ENCODE measurements at places on chromosomes 2 and 18. TPM values are rescaled to one million over a fixed set of nuclear protein-coding genes. Genes with fewer than 3 reads are reported as not detected.

DNA sequence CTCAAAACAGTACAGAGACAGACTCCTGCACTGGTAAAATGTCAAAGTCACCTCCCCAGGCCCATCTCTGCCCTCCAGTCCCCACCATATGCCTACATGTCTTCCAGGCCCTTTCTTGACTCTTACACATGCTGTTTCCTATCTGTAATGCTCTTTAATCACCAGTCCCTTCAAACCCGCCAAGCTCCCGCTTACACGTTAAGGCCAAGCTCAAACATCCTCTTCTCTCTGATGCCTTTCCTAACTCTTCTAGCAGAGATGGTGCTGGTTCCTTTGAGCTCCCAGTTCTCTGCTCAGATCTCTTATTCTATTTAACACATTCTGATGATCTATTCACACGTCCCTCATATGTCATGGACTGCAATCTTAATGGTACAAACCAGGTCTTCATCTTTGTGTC is 5.0 kb downstream of the EVA1A start:
- no peak for DNase-seq

The SPP2 gene
- not detected for total RNA-seq

GRCh38 chr2:237011206-237011795 is 74.4 kb upstream of the COPS8 start:
- DNase-seq, result no peak

GRCh38 chr2:145753041-145753608 is 1233.2 kb upstream of the ZEB2 start:
- no peak for DNase-seq

DNA sequence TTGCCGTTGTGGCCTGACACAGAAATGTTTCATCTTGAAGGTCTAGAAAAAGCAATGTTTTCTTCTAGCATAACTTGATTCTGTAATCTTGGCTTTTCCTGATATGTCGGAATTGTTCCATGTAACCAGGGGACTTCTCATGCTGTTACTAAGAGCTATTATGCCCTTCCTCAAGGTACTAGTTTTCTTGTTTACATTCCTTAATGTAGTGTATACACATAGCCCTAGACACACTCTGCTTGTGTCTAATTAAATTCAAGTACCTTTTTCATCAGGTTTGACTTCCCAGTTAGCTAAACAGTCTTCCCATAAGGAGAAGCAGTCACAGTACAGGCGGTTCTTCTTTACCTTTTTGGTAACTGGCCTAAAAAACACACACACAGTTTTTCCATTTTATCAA is 122.8 kb upstream of the MSH6 start:
- no peak for DNase-seq

GRCh38 chr18:56516789-56517188 is 121.6 kb downstream of the TXNL1 start:
- DNase-seq, result no peak

DNA sequence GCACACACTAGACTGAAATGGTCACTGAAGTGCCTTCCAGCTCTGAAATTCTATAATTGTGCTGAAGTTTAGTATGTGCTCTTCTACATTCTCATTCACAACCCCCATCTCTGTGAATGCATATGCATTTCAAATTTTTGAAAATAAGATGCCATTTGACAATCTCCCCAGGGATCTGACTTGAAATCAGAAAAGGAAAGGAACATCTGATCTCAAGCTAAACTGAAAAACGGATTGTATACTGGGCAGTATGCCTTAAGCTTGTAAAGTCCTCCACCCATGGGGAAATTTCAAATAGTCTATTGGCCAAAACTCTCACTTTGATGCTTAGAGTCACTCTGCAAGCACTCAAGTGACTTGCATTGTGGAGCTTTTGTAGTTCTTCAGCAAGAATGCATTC is 22.9 kb downstream of the FAP start:
- DNase-seq, result no peak

DNA sequence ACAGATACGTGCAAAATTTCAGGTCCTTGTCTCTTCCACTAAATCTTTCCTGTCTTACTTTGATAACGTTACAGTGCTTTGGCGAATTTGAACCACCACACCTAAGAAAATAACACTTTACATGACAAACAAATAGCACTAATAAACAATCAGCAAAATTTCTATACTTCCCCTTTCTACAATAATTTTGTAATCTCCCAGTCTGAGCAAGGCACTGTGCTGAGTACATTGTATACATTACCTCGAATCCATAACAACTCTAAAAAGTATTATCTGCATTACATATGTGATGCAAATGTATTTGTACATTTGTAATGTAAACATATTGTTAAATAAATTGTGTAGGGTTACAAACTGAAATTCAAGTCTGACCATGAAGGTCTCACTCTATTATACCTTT is 49.9 kb downstream of the RTN4 start:
- DNase-seq, result no peak

- DNase-seq, result no peak
Observed at GRCh38 chr18:44579745-44580144, 100.9 kb upstream of the SETBP1 start.

The TRIM54 gene
- 0.21 TPM for total RNA-seq

DNA sequence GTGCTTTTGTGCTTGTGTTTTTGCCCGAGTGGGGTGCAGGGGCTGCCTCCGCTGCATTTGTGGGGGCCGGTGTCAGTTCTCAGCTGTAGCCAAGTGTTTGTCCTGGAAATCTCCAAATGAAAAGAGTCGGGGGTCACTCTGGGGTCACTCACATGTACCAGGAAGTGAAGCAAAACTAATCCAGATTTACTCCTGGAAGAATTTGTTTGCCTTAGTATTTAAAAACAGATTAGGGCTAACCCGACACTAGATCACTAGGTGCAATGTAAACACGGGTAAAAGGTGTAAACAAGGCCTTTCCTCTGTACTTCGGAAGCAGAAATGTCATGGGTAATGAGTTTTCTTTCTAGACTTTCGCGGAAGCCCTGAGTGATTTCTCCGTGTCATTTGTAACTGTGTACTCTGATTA is 50.3 kb downstream of the GBX2 start:
- no peak for DNase-seq

GRCh38 chr18:74139888-74140287 is 7.7 kb downstream of the FBXO15 start:
- no peak for DNase-seq

DNA sequence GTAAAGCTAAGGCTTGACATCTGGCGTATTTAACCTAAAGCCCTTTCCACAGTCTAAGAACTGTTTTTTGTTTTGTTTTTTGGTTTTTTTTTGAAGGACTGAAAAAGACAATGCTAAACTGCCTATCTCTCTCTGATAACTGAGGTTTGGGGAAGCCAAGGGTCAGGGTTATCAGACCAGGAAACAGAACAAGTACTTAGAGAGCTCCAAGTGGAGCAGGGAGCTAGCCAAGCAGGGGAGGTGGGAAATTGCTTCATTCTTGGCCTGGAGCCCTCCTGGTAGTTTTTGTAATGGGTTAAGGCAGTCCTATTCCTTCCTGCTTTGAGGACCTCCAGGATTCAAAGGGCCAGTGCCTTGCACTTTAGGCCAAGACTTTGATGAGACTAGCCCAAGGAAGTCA is 154.3 kb upstream of the LTBP1 start:
- no peak for DNase-seq

The PRADC1 gene
- total RNA-seq, result 8.3 TPM

GRCh38 chr18:67621049-67621713 is 104.7 kb upstream of the DSEL start:
- no peak for DNase-seq

GRCh38 chr2:9721344-9721743 is 90.5 kb upstream of the YWHAQ start:
- DNase-seq, result no peak

GRCh38 chr18:44897411-44897810 is 216.7 kb downstream of the SETBP1 start:
- no peak for DNase-seq

The TUBA3E gene
- not detected for total RNA-seq

The ANKRD23 gene
- 8.3 TPM for total RNA-seq

GRCh38 chr18:76405681-76406356 is 89.2 kb downstream of the ZNF516 start:
- DNase-seq, result no peak

GRCh38 chr2:21924640-21925285 is 801.0 kb downstream of the TDRD15 start:
- no peak for DNase-seq

The C1GALT1C1L gene
- total RNA-seq, result not detected

The VSNL1 gene
- not detected for total RNA-seq

GRCh38 chr2:12484536-12485115 is 232.1 kb upstream of the TRIB2 start:
- no peak for DNase-seq

- no peak for DNase-seq
Observed at GRCh38 chr2:173934895-173935294, 30.3 kb downstream of the SP3 start.

The KRTCAP3 gene
- total RNA-seq, result 4.4 TPM

The ACADL gene
- not detected for total RNA-seq

The DPP10 gene
- not detected for total RNA-seq

DNA sequence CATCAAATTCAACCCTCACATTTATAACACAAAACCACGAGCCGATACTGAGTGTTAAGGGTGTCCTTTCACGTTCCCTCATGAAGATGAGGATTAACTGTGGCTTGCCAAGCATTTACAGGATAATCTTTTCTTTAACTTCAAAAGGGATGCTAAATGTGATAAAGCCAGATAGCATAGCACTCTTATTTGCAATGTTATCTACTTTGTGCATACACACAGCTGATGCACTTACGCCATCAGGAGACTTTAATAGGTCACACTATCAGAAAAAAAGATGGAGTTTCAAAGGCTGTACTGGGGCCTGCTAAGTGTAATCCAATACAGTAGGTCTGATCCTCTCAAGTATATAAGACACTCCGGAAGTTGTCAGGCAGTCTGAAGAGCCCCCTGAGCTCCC is 572.7 kb downstream of the PIK3C3 start:
- no peak for DNase-seq

DNA sequence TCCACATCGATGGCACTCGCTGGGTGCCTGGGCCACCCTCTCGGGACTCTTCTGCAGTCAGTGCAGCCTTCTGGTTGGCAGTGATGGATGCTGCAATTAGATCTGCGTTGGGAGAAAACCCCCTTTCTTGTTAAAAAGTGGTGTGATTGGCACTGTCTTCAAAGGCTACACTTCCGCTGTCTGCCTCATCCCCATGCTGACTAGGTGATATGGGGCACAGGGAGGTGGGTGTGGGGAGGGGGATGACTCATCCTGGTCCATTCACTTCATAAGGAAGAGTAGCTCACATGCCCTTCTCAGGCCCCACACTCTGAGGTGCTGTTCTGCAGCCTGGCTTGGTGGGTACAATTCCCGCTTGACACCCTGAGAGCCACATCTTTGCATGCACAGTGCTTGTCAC is 77.4 kb downstream of the THNSL2 start:
- peak; percentile 28 for DNase-seq

- DNase-seq, result no peak
Observed at GRCh38 chr2:203688798-203689197, 17.6 kb upstream of the CD28 start.

The ASTL gene
- 11.3 TPM for total RNA-seq

DNA sequence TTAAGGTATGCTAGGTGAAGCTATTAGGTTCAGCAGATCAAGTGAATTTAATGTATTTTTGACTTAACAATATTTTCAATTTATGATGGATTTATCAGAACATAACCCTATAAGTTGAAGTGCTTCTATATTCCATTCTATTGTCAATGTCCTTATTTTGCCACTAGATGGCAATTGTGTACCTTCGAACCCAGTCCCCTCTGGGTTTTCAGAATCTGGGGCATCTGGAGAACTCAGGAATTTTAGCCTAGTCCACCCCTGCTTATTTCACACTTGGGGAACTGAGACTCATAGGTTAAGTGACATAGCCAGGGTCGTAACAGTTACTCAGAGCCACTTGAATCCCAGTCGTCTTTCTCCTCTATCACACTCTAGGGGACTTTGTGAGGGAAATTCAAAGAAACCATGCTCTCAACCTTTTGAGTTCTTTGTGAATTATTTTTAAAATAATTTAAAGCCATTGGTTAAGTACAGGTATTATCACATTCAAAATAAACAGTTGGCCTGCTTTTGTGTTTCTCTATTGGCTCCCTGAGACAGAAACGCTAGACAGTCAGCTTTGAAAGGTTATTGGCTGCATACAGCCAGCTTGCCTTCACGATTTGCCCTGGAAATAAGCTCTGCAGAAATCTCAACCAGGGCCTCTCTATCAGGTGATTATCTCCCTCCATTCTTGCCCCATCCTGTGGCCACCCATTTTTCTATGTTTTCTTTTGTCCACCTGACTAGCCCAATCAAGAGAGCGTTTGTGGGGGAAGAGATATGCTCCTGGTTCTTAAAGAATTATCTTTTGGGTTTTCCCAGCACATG is 145.0 kb downstream of the TTC27 start:
- DNase-seq, result no peak

The TRMT61B gene
- 19.2 TPM for total RNA-seq

The GKN1 gene
- total RNA-seq, result not detected

GRCh38 chr18:8998481-8999217 is 103.8 kb upstream of the NDUFV2 start:
- DNase-seq, result no peak

GRCh38 chr2:189232759-189233406 is 53.3 kb upstream of the COL5A2 start:
- DNase-seq, result no peak

DNA sequence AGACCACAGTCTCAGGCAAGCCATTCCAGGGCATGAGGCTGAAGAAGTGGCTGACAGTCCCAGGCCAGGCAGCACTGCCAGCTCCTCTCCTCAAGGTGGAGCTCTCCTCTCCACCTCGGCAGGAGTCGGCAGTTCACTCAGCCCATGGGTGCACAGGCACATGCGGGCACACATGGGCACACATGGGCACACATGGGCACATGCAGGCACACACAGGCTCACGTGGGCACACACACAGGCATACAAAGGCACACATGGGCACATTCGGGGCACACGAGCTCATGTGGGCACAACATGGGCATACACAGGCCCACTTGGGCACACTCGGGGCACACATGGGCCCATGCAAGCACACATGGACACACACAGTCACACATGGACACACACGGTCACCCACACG is 65.3 kb upstream of the TAF1B start:
- DNase-seq, result no peak

DNA sequence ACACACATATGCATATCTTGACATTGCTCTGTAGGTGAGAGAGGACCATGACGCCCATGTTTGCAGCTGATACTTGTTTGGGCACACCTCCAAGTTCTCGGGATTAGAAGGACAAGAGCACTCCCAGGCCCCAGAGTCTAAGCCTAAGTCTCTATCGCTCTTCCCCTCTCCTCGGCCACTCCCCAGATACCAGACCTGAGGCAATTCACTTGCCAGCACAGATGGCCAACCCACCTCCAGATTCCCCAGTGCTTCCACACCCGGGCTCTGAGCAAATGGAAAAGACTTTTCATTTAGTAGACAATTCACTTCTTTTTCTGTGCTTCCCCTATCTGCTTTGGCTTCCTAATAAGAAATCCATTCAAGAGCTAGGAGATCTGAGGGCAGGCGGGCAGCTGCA is 32.9 kb downstream of the EHD3 start:
- no peak for DNase-seq

The RBM44 gene
- 1.8 TPM for total RNA-seq

The IAH1 gene
- total RNA-seq, result 45.4 TPM

The ANKRD30BL gene
- total RNA-seq, result not detected
